ENCODE measurements at places on chromosomes 6 and 20.

DNA sequence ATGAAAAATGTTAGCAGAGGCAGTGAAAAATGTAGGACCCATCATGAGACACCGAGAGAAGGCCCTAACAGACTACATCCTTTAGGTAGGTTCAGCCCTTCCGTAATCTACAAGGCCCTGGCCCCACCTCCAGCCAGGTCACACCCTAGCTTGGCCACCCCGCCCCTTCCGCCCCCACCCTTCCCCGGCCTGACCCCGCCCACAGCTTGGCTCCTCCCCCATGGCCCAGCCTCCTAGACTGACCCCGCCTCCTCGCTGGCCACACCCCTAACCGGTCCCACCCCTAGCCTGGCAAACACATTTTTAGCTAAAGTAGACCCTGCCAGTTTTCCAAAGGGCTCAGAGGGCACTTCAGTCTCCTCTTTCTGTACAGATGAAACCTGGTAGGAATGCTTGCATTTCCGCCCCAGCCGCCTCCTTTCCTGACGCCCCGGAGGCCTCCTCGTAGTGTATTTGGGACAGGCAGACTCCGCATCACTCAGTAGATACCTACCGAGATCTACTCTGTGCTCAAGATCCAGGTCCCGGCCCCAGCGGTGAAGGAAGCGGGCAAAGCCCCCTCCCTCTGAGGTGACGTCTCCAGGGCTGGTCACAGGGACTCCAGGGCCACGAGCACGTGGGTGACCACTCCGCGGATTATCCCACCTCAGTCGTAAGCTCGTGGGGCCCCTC is 443.5 kb downstream of the PREX1 start:
- no peak for DNase-seq

- no peak for DNase-seq
These were observed 24.2 kb upstream of the PPP1R14C start for GRCh38 chr6:150118627-150119026.

- no peak for DNase-seq
These were observed 287.0 kb downstream of the PACRG start for GRCh38 chr6:163014736-163015135.

DNA sequence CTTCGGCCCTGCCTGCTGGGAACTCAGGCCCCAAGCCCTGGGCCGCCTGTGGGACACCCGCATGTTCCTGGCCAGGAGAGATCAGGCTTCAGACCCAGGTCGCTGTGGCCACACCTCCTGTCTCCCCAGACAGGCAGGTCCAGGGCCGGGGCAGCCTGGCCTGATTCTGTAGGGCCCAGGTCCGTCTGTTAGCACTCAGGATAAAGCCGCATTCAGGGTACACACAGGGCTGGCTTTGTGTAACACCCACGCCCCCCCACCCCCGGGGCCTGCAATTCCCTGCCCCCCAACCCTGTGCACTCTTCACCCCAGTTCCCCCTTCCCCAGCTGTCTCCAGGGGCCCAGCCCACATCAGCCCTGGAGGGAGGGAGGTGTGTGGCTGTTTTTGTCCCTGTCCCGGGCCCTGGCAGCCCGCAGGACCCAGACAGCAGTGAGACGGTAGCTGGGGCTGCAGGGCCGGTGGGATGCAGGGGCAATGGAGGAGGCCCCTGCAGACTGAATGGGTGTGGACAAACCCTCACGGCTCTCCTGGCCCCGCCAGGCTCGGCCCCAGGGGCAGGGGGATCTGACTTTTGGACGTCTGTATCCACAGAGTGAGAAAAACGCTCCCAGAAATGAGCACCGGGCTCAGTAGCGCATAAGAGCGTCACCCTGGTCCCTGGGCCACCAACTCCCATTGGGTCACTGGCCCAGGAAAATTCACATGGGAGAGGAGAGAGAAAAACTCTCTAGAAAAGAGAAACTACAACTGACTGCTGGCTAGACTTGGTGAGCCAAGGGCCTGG is 42.4 kb upstream of the ZBP1 start:
- DNase-seq = no peak

DNA sequence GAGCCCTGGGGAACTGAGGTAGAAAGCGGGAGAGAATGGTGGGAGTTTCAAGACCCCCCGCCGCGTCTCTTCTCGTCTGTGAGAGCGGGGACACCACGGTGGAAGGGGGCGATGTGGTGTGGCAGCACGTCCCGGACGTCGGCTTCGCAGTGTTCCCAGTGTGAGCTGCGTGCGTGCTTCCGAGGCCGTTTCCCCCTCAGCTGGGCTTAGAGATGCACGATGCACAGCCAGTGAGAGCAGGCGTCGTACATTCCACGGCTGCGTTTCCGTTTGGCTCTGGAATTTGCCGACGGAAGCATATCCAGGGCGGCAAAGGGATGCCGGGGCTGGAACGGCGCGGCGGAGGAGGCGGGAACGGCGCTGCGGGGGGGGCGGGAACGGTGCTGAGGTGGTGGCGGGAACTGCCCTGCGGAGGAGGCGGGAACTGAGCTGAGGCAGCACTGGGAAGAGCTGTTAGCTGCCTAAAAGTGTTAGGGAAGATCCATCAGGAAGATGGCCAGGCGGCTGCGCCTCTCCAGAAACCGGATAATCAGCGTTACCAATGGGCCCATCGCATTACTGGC is 37.7 kb downstream of the KIF25 start:
- DNase-seq = no peak

DNA sequence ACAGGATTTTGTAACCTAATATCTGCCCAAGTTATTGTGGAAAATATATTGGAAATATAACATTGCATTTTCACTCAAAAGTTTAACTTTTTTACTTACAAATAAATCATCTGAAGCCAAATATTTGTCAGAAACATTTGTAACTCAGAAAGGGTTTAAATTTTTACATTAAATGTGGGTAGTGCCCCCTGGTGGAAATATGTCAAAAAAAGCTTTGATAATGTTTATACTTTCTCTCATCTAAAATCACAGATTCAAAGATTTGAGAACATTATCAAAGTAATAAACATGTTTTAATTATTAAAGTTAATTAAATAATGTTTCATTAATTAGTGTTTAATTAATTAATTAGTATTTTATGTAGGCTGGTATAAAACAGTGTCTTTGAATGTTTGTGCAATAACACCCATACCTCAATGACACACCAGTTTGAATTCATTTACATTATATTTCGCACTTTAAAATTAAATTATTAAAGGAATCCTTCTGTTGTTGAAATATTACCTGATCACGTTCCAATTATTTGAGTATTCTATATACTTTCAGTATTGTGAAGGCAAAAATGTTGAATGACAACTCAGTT is 320.1 kb upstream of the FKBP1C start:
- peak; percentile 49 for DNase-seq

- DNase-seq = no peak
These were observed 98.1 kb upstream of the MARCKS start for GRCh38 chr6:113758826-113759574.

DNA sequence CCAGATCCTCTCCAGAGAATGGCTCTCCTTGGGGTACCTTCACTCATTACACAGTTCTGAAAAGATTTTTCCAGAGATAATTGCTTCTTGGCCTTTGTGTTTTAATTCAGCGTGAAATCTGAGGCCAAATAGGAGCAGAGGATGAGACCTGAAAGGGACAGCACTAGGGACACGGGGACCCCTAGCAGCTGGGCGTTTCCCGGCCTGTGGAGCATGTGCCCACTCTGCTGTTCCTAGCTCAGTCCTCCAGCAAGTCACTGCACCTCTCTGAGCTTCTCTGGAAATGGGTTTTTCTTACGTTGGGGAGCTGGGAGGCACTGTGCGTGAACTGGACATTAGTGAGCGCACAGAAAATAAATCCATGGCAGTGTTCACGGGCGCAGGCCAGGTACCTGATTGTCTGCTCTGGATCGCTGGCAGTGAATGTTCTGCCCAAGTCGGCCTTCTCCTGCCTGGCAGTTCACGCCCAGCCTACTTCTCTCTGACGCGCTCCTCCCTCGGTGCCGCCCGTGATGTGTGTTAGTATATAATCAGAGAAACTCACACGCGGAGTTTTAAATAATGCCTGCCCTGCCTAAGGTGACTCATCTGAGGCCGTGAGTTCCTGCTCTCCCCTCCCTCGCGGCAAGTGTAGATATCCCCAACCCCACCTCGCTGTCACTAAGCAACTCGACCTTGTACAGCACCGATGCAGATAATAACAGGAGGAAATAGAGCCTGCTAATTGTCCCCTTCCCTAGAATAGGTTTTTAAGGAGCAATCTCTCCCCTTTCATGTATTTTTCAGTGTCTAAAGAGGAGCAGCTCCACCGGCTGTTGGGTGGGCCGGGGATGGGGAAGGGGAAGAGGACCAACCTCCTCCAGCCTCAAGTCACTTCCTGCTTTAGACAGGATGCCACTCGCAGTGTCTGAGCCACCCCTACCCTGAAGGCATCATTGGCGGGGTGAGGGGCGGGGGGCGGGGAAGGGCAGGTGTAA is 2.7 kb upstream of the TUBB2A start:
- DNase-seq = no peak

- DNase-seq = no peak
These were observed 213.7 kb downstream of the ANKRD60 start for GRCh38 chr20:58014628-58015315.

GRCh38 chr6:148146717-148147462 is 195.7 kb upstream of the SASH1 start:
- DNase-seq = no peak

DNA sequence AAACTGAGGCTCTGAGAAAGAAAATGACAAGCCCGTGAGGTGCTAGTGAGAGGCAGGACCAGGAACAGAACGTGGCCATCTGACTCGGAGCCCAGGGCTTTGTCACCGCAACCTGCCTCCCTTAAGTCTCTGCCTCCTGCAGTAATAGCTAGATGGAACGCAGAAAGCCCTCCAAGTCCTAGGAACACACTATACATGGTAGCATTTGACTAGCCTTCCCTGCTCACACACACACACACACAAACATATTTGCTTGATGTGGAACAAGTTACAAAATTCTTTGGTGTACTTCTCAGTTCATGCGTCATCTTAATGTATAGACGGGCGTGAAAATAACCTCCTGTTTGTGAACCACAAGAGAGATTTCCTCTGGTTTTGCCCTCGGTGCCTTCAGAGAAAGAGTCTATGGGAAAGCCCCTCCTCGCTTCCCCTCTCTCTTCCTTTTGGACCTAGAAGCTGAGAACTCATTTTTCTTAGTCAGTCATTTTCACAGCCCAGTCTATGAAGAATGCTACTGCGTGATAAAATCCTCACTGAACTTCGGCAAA is 38.8 kb downstream of the C6orf52 start:
- DNase-seq = no peak

GRCh38 chr6:86712039-86712438 is 225.3 kb upstream of the HTR1E start:
- DNase-seq = no peak

GRCh38 chr6:39850736-39851297 is 58.6 kb downstream of the DAAM2 start:
- DNase-seq = no peak

GRCh38 chr6:126788861-126789365 is 329.6 kb upstream of the RSPO3 start:
- no peak for DNase-seq

DNA sequence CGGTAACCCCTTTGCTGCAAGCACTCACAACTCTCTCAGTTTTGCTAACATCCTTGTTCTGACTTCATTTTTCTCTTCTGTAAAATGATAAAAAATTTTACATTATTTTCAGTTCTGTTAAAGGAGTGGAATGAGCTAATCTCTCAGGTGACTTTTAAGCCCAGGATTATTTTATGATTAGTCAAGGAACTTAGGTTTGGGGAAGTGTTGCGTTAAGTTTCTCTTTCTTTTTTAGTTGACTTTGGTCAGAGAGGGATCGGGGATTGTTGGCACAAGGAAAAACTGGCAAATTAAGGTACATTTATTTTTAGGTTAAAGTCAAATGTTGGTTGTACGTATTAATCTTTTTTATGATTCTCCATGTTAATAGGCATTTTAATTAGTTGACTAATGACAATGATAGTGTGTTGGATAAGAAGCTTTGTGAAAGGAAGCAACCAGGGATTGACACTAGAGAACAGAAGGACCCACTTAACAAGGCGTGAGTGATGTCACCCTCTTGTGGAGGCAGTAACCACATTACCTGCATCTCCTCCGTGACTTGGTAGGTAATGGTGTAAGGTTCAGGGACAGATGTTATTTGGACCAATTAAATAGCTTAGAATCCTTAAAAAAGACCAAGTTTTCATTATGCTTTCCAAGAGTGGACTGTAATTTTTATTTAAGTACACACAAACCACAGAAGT is 31.6 kb downstream of the CD83 start:
- DNase-seq = peak; percentile 54

DNA sequence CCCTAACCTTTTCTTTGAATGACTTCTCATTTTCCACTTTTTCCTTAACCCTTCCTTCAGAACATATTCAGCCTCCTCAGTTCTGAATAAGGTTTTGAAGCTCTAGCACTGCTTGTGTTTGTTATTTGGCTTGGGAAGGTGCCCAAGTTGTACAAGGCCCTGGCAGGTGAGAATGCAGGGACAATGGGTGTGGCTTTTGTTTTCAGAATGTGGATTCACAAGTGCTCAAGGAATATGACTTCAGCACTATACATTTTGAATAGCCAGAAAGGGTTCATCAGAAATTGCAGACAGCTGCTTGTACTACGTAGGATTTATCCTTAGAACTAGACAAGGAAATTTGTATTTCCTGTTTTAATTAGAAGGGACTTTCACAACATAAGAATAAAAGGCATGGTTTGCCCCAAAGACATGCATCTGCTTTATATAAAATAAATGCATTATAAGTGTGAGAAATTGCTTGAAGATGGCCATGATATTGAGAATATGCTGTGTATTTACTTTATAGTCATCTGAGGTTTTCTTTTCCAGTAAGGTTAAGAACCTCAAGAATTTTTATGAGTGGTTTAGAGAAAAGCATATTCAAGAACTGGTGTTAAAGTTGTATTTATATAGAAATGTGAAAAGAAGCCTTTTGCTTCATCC is 29.3 kb upstream of the PRDM1 start:
- DNase-seq = no peak

DNA sequence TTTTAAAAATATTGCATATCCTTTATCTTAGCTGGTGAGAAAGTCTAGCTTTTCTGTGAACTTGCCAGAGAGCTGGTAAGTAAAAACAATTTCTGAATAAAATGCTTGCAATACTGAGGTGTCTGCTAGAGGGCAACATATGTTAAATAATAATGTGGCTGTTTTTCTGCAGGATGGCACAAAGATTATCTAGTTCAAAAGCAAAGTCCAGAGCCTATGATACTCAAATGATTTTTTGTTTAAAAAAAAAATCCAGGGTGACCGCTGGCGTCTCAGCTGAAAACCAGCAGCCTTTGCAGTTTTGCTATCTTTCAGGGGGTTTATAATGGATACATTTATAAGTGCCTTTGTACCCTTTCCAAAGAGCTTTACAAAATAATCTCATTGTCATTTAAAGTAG is 194.9 kb downstream of the PHACTR1 start:
- DNase-seq = peak; percentile 83

GRCh38 chr20:23349338-23350195 is 1.0 kb upstream of the NXT1 start:
- DNase-seq = no peak

GRCh38 chr6:157732007-157732406 is 91.0 kb upstream of the SNX9 start:
- no peak for DNase-seq

DNA sequence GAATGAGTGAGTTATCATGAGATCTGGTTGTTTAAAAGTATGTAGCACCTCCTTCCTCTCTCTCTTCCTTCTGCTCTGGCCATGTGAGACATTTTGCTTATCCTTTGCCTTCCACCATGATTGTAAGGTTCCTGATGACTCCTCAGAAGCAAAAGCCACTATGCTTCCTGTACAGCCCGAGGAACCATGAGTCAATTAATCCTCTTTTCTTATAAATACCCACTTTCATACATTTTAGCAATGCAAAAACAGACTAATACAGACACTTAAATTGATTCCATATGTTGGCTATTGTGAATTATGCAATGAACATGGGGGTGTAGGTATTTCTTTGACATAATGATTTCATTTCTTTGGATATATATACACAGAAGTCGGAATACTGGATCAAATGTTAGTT is 792.8 kb upstream of the EYS start:
- no peak for DNase-seq

Measured in pons (tissue), 1 donor.